Stimulated activated CD8-positive, alpha-beta memory T cell treated with anti-CD3 and anti-CD28 coated beads, Interleukin-4, amount 100 ng/mL, for 4 hours (primary cell): ENCODE measurements at places on chromosomes 3 and 15.

- no peak for DNase-seq
Observed at GRCh38 chr15:90114451-90114901, 12.2 kb upstream of the IDH2 start.

DNA sequence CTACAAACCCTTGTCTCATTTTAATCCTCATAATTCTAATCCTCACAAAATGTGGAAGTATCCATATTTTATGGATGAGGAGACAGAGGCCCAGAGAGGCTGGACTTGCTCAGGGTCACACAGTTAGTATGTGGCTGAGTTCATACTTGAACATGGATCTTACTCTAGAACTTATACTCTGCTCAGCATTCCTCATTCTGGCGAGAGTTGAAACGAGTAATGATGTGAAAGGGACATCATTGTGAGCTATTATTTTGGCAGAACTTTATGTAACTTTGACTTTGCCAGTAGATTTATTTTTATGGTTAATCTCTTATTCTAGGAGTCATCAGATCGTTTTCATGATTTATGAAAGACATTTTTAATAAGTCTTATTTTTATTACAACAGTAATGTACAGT lies 17.5 kb downstream of the AKAP13 start:
- DNase-seq = no peak

- DNase-seq = no peak
Observed at GRCh38 chr3:122797291-122797690, 2.4 kb downstream of the SLC49A4 start.

DNA sequence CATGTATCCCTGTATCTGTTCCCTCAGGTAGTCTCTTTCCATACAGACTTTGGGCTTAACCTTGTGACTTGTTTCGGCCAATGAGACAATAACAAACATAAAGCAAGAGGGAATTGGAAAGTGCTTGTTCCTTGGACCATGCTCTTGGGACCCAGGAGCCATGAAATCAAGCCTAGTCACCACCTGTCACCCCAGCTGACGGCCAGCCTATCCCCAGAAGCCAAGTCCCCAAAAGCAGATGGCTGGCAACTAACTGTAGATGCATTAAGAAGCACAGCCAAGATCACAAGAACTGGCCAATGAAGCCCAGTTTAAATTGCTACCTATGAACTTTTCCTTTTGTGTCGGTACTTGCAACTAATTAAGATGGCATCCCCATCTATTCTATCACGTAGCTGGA lies 822.0 kb downstream of the CADM2 start:
- DNase-seq = no peak

DNA sequence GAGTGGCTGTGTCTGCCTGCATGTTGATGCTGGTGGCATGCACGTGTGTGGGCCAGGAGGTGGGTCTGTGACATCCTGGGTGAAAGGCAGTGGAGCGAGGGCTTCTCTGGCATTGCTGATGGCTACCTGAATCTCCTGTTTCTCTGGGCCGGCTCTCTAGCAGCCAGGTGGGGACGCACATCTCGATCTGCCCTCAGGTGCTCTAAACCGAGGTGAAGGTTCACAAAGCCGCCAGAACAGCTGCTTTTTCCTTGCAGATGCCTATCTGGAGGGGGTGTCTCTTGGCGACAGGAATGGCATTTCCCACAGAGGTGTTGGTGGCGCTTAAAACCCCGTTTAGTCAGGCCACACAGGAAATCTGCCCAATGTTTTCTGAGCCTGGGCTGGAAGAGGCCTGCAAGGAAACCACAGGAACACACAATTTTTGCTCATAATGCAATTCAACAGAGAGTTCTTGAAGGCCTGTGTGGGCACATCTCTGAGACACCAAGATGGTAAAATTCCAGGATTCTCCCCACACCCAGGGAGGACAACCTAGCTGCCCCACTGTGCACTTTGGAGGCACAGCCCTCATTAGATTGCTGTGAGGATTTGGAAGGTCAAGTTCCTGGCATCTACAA lies 11.9 kb downstream of the TMEM158 start:
- DNase-seq = no peak

DNA sequence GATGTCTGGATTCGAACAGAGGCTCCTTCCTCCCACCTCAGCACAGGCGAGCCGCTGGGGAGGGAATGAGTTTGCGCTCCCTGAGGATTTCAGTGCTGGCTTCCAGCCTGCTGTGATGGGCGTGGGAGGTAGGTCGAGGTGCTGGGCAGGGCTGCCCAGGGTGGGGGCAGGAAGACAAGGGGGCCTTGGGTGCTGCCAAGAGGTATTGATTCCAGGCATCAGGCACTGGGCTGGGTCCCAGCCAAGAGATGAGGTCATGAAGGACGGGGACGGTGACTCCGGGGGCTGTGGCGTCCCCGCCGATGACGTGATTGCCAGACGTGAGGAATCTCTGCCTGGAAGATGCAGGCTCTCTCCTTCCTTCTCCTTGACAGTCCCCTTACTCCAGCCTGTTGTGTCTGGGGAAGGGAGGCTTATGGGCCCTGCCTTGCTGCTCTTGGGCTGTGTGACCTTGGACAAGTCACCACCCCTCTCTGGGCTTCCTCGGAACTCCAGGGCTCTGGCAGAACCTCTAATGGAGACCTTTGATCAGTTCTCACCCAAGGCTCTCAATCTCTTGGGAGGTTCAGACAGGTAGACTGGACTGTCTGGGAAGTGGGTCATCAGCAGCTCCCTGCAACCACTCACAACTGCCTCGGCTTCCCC lies 116.8 kb downstream of the FBLN2 start:
- DNase-seq = no peak

DNA sequence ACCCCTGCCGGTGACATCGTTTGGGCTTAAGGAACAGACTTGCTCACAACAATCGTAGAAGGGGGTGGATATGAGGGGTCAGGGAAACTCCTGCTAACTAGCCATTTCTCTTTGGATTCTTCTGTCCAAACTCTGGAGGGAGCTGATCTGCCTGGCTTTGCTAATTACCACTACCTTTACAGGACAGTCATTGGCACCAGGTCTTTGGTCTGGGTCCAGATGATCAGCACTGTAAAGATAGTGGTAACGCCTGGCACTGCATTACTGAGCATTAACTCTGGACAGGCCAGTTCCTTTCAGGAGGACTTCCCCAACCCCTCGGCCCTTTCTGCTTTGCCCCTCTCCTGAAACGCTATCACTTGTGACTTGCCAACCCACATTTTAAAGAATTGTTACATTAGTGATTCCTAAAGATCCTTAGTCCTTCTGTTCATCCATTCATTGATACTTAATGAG lies 788 bp downstream of the UQCC5 start:
- no peak for DNase-seq
